IPS DF 19.7 (cell line): ENCODE measurements at places on chromosomes 16 and 17.

GRCh38 chr16:19179546-19180490 lies 11.8 kb downstream of the SYT17 start:
- DNase-seq, result no peak

GRCh38 chr16:9484426-9484825 lies 393.0 kb downstream of the HAPSTR1 start:
- DNase-seq, result no peak

DNA sequence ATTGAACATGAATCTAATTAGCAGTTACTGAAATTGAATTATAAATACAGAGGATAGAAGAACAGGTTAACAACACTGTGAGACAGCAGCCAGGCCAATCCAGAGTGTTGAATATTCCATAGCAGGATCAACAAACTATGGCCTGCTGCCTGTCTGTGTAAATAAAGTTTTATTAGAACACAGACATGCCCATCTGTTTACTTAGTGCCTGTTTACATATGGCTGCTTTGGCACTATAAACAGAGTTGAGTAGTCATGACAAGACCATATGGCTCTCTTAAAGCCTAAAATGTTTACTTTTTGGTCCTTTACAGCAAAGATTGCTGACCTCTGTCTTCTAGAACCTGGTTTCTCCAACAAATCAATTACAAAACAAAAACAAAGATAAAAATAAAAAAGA lies 115.4 kb upstream of the CDC42EP4 start:
- no peak for DNase-seq

DNA sequence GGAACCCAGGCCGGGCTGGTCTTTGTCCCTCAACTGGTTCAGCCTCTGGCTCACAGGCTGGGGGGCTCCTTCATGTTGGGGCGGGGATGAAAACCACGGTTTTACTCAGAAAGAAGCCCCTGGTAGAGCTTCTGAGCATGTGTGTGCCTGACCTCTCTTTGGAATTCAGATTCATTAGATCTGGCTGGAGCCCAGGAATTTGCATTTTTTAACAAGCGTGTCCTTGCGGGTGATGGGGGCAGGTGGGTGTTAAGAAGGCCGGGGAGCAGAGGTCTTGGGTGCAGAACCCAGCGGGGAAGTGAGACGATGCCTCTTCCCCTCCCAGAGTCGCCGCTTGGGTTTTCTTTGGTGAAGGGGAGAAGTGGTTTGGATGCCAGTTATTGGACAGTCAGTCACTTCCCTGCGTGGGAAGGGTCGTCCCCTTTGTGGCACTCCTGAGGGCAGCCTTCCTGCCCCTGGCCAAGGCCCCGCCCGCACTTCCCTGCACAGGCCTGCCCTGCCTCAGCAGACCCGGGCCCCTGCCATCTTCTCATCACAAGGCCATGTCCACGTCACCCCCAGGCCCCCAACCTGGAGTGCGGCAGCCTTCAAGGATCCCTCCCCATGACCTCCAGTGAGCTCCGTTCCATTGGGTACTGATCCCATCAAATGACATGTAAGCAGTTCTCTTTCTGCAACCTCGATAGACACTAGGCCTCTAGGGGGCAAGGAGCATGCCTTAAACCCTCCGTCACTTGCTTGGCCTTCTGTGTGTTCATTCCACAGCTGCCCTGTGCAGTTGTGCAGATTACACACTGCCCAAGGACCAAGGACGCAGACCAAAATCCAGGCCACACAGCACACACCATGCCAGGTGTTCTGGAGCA lies 177.7 kb upstream of the CIBAR2 start:
- DNase-seq, result no peak

DNA sequence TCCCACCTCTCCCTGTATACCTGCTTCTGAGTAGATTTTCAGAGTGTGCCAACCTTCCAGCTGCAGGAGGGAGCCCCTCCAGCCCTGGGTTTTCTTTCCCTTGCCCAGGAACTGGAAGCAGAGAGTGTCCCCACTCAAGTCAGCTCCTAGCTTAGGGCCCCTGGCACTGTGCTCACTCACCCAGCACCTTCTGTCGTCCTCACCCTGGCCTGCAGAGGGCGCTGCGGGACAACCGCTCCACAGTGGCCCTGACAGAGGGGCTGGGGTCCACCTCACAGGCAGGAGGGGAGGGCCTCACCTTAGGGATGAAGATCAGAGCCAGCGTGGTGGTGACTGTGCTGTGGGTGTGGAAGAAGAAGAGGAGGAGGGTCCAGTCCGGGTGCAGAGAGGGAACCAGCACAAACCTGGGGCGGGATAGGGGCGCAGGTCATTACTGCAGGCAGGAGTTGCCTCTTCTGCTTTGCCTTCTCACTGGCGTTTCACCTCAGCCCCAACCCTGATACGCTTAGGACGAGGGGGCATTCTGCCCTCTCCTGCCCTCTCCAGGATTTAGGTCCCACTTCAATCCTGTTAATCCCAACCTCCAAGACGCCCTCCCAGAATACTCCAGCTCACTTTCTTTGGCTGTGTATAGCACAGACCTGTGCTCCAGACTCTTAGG lies 10.0 kb downstream of the GPR179 start:
- DNase-seq, result no peak

- DNase-seq, result no peak
These were observed 3.7 kb upstream of the ERN1 start for GRCh38 chr17:64133546-64134215.

- DNase-seq, result no peak
These were observed 2.4 kb downstream of the ASGR1 start for GRCh38 chr17:7176841-7177190.

GRCh38 chr16:74455619-74456289 lies 34.5 kb upstream of the CLEC18B start:
- DNase-seq, result no peak

- no peak for DNase-seq
These were observed 5.5 kb downstream of the CPSF4L start for GRCh38 chr17:73256220-73256619.

DNA sequence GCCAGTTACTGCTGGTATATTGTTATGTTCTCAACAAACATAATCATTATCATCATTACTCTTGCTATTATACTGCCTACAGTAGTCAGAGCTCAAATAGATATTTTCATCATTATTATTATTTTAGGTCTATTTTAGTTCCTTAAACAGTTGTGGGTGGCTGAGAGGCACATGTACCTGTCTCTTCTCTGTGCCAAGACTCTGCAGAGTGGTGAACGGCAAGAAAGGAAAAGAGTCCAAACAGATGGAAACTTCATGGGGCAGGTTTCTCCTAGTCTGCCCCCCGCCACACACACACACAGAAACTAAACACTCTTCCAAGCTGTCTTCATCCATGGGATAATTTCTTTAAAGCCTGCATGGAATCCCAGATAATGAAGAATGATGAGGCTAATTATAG lies 77.7 kb upstream of the CLEC3A start:
- no peak for DNase-seq

DNA sequence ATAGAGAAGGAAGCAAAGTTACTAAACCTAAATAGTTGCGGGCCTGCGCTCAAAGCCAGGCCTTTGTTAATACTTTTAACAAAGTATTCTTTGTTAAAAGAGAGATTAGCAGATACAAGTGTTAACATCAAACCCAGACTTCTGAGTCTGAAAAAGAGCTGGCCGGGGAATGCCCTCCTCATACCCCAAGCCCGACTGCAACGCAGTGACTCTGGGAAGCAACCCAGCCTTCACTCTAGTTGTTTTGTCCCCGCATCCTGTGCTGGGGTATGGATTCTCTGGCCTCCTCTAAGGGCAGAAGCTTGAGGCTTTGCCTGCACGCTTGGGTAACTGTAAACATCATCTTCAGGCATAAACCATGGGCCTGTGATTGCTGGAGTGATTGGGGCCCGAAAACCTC lies 48.3 kb downstream of the ADCY7 start:
- no peak for DNase-seq

DNA sequence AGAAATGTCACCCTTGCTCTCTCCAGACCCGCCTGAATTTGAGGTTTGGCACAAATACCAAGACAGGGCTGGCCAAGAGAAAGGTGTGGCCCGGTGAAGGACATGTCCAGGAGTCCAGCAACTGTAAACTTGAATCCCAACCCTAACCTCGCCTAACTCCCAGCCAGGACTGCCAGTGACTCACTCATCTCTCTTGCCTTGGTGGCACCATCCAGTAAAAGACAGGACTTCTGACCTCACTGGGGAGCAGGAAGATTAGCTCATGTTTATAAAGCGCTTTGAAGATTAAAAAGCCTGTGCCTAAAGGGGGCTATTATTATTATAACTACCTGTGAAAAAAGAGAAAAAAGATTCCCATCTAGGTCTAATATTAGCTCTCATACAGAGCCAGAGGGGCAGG lies 335.3 kb downstream of the SOX9 start:
- no peak for DNase-seq

DNA sequence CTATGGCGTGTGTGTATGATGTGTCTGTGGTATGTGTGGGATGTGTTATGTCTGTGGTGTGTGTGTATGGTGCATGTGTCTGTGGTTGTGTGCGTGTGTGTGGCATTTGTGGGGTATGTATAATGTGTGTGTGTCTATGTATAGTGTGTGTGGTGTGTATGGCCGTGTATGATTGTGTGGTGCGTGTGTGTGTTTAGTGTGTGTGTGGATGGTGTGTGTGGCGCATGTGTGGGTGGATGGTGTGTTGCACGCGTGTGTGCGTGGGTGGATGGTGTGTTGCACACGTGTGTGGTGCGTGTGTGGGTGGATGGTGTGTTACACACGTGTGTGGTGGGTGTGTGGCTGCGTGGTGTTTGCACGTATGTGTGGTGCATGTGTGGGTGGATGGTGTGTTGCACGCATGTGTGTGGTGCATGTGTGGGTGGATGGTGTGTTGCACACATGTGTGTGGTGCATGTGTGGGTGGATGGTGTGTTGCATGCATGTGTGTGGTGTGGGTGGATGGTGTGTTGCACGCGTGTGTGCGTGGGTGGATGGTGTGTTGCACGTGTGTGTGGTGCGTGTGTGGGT lies 5.6 kb upstream of the SLC38A10 start:
- no peak for DNase-seq

DNA sequence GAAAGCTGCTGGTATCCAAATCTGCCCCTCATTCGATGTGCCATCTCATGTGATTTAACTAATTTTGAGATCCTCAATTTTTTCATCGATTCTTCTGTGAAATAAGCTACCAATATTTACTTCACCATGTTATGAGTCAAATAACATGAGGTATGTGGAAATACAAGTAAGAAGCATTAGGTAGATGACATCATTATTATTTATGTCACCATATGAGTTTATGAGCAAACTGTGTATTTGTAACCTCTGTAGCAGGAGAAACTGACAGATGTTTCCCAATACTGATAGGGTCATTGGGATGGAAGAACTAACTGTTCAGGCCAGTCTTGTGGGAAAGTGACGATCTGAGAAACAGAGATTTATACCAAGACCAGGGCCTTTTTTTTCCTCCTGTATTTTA lies 229.4 kb upstream of the GOT2 start:
- DNase-seq, result no peak

GRCh38 chr17:34011599-34011998 lies 243.5 kb upstream of the CCL2 start:
- DNase-seq, result no peak

- DNase-seq, result no peak
These were observed 6.9 kb downstream of the CCR7 start for GRCh38 chr17:40558300-40558889.
